ENCODE measurements at places on chromosomes 6 and 20.

DNA sequence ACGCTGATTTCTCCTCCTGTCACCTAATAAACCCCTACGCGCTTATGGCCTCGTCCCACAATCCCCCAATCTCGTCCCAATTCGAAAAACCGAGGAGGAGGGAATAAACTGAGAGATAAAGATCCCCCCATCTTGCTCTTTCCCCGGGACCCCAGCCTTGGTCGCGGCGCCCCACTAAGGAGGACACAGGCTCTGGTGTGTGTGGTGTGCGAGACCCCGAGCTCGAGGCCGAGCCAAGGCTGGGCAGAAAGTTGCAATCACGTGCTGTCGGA, 1.3 kb upstream of the NR2E1 start:
- DNase-seq, result no peak

GRCh38 chr20:1005452-1006027, 3.4 kb upstream of the RSPO4 start:
- no peak for DNase-seq

GRCh38 chr6:18545726-18546125, 158.6 kb downstream of the RNF144B start:
- no peak for DNase-seq

- no peak for DNase-seq
Observed at GRCh38 chr6:94501516-94501915, 1075.8 kb upstream of the MANEA start.

DNA sequence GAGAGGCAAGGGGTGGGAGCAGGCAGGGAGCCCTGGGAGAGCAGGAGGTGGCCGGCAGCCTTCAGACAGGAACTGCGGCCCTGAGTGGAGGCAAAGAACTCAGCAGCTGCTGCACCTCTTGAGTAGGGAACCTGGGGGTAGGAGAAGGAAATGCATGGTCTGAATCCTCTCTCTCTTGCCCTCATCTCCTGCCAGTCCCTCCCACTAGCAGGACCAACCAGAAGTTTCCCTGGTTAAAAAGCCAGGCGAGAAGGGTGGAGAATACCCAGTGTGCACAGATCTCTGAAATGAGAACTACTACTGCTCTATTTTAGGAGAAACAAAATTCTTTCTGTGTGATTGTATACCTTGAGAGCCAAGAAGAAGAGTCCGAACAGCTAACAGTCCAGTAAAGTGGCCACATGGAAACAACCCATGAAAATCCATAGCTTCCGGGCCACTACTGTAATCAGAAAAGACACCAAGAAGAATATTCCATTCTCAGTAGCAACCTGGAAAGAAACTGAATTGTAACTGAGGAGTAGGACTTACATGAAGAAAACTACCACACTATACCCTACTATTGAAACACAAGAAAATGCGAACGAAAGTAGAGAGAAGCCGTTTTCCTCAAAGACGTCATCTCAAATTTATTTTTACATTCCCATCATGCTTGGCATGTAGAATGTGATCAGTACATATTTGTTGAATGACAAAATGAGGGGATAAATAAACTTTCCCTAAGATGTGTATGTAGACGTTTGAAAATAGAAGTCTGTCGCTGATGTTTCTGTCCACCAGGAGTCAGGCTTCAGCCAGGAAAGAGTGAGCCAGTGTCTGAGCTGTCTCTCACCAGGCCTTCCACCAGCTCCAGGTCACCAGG, 25.6 kb downstream of the WRNIP1 start:
- DNase-seq, result no peak

DNA sequence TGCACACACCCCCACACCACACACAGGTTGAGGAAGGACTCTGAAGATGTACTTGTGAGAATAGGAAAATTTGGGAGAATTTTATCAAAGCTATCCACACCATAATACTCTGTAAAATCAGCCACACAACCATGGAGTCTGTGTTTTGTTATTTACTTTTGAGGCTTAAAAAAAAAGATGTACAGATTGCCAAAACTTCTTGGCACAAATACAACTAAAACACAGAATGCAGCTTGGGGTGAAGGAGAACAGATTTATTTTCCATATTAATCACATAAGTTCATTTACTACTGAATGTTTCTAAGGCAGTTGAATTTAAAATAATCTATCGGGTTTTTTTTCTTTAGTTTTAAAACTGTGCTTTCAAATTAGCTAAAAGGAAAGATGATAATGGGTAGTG, 32.8 kb upstream of the KCNQ5 start:
- no peak for DNase-seq

DNA sequence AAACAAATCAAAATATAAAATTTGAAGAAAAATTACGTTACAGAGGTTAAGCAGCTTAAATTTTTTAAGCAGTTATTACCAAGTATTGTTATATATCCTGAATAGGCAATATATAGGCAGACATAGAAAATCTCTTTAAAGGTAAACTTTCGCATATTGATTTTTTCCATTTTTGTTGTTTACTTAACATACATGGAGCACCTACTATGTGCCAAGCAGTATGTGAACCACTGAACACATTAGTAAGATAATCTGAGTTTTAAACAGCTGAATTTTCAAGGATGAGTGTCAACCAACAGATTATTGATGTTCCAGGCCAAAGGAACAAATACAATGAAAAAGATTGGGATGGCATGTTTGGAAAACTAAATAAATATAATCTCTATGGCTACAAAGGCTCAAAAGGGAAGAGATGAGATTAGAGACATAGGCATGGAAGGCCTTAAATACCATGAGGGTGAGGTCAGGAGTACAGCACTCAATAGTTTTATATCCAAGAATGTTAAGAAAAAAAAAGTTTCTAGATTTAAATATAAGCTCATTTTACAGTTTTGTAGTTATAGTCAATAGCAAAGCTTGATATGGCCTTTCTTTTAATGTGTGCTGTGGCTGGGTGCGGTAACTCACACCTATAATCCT, 277.5 kb downstream of the PTPRK start:
- DNase-seq, result no peak

DNA sequence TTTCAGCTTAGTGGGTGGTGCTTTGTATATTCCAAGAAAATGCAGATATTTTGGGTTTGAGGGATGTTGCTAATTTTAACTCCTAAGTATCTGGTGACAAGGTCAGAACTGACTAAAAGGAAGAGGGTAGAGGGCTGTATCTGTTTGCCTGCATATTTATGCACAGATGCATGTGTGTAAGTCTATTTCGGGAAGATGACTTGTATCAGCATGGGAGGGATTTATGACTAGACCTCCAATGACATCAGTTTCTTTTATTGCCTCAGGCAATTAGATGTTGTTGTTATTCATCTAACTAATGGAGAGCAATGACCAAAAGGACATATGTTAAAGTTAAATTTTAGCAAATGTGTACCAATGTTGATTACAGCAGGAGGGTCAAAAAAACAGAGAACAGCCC, 734.3 kb downstream of the QKI start:
- no peak for DNase-seq

- DNase-seq, result no peak
Observed at GRCh38 chr6:112620812-112621569, 273.9 kb downstream of the RFPL4B start.

DNA sequence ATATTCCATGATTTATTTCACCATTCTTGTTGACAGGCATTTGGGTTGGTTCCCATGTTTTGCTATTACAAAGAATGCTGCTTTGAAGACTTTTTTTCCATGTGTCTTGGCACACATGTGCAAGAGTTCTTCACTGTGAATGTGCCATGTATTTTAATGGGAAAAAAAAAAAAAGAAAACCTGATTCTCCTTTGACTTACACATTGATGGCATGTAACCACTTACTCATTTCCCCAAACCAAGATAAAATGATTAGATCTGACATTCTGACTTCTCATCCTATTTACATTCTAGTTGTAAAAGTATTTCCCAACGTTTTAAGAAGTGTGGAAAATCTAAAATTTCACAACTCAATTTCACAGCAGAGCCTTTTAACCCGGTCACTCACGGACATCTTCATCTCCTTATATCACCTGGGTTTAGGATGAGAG, 4.4 kb downstream of the CAP2 start:
- no peak for DNase-seq

DNA sequence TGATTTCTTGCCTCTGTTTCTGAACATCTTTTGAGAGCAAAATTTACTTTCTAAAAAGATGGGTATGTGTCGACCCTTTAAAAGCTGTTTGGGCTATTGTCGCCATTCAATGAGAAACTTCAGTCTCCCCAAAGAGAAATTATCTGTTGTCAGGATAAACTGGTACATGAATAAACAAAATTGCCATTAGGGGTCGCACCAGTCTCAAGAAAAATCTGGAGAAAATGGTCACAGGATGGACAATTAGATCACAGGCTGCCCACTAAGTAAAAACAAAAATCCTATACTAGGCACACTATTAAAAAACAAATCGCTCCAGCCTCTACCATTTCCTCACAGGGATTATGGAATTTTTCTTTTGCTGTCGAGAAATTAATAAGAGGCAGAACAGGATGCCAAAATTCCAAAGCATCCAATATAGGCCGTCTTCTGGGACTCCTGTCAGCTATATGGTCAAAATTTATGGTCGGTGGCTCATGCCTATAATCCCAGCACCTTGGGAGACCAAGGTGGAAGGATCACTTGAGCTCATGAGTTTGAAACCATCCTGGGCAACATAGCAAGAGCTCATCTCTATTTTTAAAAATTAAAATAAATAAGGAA, 5.5 kb upstream of the HLA-E start:
- DNase-seq, result no peak

DNA sequence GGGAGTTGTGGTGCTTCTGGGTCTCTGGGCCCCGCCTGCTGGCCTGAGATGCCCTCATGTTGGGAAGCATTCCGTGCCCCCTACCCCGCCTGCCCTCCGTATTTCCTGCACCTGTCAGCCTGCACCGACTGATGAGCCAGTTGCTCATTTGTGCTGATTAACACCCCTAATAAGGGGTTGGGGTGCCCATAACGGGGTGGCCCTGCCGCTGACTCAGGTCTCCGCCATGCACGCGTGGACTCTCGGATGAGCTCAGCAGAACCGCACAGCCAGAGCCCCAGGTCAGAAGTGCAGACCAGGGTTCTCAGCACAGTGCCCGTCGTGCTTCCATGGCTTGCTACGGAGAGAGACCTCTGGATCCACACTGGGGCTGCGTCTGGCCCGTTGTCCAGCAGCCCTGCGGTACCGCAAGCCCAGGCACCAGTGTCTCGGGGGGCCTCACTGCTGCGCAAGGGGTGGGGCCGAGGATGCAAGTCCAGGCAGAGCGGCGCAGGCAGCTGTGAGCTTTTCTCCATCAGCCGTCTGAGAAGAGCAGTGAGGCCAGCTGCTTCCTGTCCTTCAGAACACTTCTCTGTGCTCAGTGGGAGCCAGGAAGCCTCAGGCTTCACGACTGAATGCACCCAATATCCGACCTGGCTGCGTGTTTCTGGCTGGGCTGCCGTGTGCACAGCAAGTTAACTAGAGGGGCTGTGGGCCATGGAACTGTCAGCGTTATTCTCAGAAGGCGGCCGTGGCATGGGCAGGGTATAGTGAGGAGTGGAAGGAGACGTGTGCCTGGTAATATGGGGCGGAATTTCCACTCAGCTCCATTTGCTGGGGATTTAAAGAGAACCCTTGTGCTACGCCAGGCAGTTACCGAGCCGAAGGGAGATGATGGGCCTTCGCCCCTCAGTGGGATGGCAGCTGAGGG, 18.6 kb downstream of the MTG2 start:
- no peak for DNase-seq

DNA sequence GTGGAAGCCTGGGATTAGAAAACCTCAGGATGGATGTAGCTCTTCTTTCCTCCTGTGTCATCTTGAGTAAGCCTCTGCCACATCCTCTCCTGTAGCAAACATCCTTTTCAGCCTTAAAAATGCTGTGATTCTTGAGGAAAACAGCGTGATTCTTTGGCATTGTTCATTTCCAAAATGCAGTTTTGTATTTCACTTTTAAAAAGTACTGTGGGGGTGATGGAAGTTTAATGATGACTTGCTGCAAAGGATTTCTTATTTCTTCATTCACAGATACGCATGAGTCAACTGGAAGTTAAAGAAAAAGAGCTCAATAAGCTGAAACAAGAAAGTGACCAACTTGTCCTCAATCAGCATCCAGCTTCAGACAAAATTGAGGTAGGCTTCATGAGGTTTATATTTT, 23.9 kb upstream of the SNRNP48 start:
- no peak for DNase-seq

DNA sequence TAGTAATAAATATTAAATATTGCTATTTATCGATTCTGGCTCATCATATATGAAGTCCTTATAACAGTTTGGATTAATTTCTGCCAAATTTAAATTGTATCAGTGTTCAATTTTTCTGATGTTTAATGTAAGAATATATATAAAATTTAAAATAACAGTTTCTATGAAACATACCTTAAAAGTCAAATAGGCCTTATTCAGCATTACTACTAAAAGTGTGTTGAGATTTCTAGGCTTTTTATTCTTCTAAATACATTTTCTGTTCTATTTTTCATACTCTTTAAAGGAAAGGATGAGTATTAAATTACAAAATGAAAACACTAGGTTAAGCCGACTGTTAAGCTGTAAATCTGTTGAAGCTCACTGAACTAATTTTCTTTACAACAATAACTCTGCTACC, 13.6 kb downstream of the PERP start:
- no peak for DNase-seq

DNA sequence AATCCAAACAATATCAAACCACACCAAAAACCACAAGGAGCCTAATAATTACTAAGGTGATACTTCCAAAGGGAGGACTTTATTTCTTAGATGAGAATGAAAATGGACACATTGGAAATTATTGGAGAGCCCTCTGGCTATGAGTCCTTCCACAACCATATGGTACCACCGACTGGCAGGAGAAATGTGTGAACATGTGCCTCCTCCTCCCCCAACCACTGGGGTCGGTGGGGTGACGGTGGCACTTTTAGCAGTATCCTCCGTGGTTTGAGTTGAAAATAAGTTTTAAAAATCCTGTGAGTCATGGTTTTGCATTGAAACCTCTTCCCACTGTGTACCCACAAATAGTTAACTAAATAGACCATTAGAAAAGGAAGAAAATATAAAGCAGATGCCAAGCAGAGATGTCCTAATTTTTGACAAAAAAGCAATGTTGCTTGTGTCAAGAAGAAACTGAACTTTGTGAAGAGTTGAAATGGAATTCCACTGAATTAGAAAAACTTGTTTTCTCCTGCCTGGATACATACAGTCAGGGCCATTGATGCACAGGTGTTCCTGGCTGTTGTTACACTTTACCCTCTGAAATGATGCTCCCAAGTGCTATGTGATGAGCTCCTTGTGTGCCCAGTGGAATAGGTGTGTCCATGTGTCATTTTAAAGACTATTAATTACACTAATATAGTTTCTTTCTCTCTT, 3.2 kb downstream of the EDN1 start:
- no peak for DNase-seq

- DNase-seq, result no peak
Observed at GRCh38 chr6:97864826-97865225, 581.8 kb upstream of the MMS22L start.

DNA sequence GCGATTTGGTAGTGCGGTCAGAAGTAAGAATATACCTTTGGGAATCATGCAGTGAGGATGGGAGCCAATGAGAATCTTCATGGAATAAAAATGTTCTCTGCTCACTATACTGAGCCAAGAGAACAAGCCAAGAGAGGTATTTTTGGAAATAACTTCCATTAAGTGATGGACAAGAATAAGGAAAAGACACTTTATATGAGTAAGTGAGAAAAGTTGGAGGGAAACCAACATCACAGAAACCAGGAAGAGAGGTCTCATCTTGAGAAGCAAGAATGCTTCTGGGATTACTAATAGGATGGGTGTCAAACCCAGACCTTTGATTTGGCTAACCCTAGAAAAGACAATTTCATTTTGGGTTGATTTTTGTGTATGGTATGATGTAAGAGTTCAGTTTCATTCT, 181.2 kb upstream of the JAG1 start:
- no peak for DNase-seq

GRCh38 chr6:144008120-144008811, at the start of gene PLAGL1:
Gene PLAGL1 (minus strand): TSS chr6:144008259. CDS start chr6:143948136, 60,123 bp downstream.
- DNase-seq, result peak; percentile 9

Data from stimulated activated CD4-positive, alpha-beta T cell treated with anti-CD3 and anti-CD28 coated beads, TNF-alpha, amount 100 ng/mL, for 24 hours (primary cell).